ENCODE measurements at places on chromosomes 3 and 15. TPM values are rescaled to one million over a fixed set of nuclear protein-coding genes. Genes with fewer than 3 reads are reported as not detected.

CADPS gene
- polyA plus RNA-seq: 2.3 TPM

ACTL6A gene
- polyA plus RNA-seq: 31.8 TPM

KCNH8 gene
- polyA plus RNA-seq: 0.23 TPM

PLCH1 gene
- 1.2 TPM for polyA plus RNA-seq

AHSG gene
- polyA plus RNA-seq: 0.04 TPM

SLC22A14 gene
- polyA plus RNA-seq: not detected

FSD2 gene
- not detected for polyA plus RNA-seq

MESP2 gene
- 1.8 TPM for polyA plus RNA-seq

H1-8 gene
- not detected for polyA plus RNA-seq

SLC9A9 gene
- polyA plus RNA-seq: 2.5 TPM

All from sigmoid colon (tissue), 7 donors.